ENCODE measurements at places on chromosomes 12 and 14.

GRCh38 chr14:59239022-59239421, 50.6 kb downstream of the DAAM1 start:
- no peak for DNase-seq

- no peak for DNase-seq
These were observed 78.7 kb downstream of the TXNDC16 start for GRCh38 chr14:52473557-52473956.

GRCh38 chr12:103833891-103834290, 7.1 kb downstream of the NT5DC3 start:
- no peak for DNase-seq

- DNase-seq = no peak
These were observed 18.4 kb downstream of the OLR1 start for GRCh38 chr12:10153271-10154144.

DNA sequence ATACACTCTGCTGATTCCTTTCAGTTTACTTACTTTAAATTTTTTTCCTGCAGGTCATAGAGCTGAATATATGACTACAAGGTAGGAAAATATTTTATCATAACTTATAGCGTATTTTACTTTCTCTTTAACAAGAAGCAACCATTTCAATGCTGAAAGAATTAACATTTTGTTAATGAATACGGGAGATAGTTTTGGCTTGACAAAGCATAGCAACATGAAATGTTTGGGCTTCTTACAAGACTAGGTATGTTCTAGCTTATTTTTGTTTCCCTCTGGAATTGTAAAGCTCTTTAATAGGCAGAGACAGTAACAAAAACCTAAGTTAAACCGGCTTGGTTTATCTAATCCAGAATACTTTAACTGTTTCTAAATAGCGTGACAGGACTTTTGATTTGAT, 135.2 kb downstream of the KICS2 start:
- no peak for DNase-seq

DNA sequence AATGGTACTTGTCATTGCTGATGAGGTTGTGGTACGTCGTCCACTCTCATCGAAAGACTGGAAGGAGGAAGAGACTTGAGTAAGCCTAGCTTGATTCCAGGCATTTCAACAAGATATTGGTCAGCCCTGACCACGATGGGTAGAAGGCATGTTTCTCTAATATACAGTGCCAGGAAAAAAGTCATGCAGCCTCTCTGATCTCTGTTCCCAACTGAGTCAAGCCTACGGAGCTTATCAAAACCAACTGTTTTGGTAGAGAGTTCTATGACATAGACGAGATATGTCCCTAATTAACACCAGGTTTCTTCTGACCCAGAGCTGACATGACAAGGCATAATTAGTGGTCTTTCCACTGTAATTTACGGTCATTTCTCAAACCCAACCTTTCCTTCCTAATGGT, 58.5 kb downstream of the NIN start:
- DNase-seq = no peak

DNA sequence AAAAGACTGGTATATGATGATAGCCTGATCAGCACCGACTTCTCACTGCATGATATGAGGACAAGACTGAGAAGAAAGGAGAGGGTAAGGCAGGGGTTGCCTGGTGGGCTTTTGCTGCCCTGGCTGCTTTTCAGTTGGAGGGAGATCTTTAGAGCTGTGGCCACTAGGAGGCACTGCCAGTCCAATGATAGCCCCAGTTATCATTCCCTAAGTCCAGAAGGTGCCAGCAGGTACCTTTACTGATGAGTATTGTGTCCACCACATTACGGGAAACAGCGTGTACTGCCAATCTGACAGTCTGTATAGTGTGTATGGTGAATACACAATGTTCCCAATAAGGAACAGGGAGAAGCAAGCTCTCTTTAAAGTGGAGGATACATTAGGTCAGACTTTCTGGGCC, 55.8 kb upstream of the CCDC175 start:
- DNase-seq = no peak

DNA sequence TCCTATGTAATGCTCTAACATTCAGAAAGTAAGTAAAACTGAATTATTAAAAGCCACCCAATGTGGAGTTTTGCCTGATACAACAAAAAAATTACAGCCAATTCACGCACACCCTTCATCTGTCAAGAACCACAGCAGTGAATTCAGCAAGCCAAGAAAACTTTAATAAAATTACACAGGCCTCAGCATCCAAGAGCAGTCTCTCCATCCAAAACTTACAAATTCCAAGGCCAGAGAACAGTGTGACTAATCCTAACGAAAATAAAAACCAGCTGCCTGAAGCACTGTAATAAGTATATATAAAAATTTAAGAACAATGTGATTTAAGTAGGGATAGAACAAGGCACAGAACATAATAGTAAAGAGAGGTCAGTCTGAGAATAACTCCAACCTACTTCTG, 54.2 kb downstream of the SIX6 start:
- DNase-seq = no peak

DNA sequence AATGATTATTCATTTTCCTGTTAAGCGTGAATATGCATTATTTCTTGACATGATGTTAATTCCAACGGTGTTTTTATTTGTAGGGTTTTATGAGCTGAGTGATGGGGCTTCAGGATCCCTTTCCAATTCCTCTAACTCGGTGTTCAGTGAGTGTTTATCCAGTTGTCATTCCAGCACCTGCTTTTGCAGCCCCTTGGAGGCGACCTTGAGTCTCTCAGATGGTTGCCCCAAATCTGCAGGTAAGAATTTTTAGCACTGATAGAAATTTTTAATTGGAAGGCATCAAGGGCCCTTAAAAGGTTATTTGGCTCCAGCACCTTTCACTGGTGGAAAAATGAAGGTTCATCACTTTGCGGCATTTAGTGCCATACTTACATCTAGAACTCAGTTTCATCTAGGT, 3.7 kb downstream of the DACT1 start:
- no peak for DNase-seq

Data from CMK (cell line).